ENCODE measurements at places on chromosomes 2 and 18.

GRCh38 chr2:200146501-200146900 is 160.0 kb upstream of the SPATS2L start:
- H3K36me3 ChIP-seq = no peaks in the 10 kb centered on the region
- H3K27ac ChIP-seq = no peak overlapping the region
- H3K27me3 ChIP-seq = peaks cover 4% of the 10 kb centered on the region
- no peak overlapping the region for H3K4me3 ChIP-seq
- no peaks in the 10 kb centered on the region for H3K4me1 ChIP-seq

DNA sequence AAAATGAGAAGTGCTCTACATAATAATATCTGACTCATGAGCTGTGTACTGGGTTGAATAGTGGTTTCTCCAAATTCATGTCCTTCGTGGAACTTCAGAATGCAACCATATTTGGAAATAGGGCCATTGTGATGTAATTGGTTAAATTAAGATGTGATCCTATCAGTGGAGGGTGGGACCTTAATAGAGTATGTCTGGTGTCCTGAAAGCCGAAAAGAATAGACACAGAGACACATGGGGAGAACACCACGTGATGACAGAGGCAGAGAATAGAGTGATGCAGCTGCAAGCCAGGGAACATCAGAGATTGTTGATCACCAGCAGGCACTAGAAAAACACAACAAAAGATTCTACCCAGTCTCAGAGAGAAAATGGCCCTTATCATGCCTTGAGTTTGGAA is 310.1 kb downstream of the EXOC6B start:
- H3K27me3 ChIP-seq = no peaks in the 10 kb centered on the region
- no peak overlapping the region for H3K4me3 ChIP-seq
- no peaks in the 10 kb centered on the region for H3K36me3 ChIP-seq
- H3K27ac ChIP-seq = no peak overlapping the region

DNA sequence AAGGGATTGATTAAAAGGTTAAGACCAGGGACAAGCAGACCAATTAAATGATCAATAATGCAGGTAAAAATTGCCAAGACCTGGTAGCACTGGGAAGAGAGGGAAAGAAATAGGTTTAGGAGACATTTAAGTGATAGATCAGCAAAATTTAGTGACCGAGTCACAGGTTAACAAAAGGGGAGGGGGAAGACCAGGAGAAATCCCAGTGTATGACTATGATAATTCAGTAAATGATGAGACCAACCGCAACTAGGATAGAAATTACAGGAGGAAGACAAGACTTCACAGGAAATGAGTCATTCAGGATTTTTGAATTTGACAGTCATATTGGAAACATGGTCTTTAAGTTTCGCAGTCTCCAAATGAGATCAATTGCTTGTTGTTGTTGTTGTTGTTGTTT is 62.9 kb downstream of the COBLL1 start:
- H3K27ac ChIP-seq = no peak overlapping the region
- no peak overlapping the region for H3K4me3 ChIP-seq
- H3K27me3 ChIP-seq = no peaks in the 10 kb centered on the region
- no peak for DNase-seq

DNA sequence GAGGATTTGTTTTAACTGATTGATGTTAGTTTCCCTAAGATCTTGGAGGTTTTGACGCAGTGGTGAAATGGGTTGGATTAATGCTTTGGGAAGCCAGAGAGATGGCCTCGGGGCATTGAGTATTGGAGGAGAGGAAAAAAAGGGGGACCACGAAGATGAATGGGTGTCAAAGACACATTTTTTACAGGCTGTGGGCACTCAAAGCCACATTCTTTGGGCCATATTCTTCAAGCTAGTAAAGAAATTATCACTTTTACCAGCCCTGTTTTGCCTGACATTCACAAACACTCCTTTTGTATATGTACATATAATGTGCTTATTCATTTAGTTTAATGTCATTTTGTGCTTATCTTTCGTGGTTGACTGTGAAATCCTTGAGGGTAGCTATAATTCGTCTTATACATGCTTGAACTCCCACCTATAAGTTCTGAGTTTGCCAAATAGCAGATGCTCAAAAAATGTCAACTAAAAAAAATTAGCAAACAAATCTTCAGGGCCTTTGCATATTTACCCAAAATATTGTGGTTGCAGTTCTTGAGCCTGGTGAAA is 146.3 kb downstream of the ARL6IP6 start:
- no peak overlapping the region for H3K4me3 ChIP-seq
- no peaks in the 10 kb centered on the region for H3K27me3 ChIP-seq
- no peak overlapping the region for H3K27ac ChIP-seq
- no peaks in the 10 kb centered on the region for H3K36me3 ChIP-seq
- DNase-seq = no peak
- H3K4me1 ChIP-seq = no peaks in the 10 kb centered on the region

DNA sequence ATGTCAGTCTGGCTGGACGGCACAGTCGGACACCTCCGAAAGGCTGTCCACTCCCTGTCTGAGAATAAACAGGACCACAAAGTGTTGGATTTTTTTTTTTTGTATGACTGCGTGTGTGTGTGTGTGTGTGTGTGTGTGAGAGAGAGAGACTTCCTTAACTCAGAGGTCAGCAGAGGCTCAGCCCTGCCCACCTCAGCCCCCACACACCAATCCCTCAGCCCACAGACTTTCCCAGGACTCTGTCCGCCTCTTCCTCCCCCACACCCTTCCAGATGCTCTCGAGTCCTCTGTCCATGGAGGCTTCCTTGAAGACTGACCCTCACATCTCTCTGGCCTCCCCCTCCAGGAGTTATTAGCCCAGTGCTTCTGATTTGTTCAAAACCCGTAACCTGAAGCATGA is 147.3 kb downstream of the BCL11A start:
- H3K4me3 ChIP-seq = no peak overlapping the region
- no peaks in the 10 kb centered on the region for H3K36me3 ChIP-seq
- peaks cover under 1% of the 10 kb centered on the region for H3K4me1 ChIP-seq
- no peak overlapping the region for H3K27ac ChIP-seq
- no peak for DNase-seq

GRCh38 chr2:101516823-101517690 is 42.1 kb upstream of the RFX8 start:
- peak; percentile 52 for DNase-seq
- peaks cover 42% of the 10 kb centered on the region for H3K4me1 ChIP-seq
- peak overlapping the region; percentile 18 for H3K27ac ChIP-seq

DNA sequence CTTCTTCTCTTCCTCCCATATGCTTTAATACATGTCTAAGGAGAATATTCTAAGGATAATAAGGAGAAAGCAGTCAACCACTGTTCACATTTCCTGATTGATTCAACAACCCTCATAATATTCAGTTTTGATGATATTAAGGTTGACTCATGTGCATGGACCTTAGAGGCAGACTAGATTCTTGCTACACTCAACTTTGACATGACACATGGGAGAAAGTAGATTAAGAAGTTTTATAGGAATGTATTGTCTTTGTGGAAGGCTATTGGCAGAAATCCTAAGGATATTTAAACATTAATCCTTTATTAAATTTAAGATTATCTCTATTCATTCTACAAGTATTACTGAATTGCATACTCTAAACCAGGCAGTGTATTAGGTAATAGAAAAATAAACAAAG is 309.1 kb upstream of the CYRIA start:
- no peak overlapping the region for H3K27ac ChIP-seq
- no peaks in the 10 kb centered on the region for H3K36me3 ChIP-seq
- H3K4me3 ChIP-seq = no peak overlapping the region
- no peaks in the 10 kb centered on the region for H3K27me3 ChIP-seq
- no peaks in the 10 kb centered on the region for H3K4me1 ChIP-seq

DNA sequence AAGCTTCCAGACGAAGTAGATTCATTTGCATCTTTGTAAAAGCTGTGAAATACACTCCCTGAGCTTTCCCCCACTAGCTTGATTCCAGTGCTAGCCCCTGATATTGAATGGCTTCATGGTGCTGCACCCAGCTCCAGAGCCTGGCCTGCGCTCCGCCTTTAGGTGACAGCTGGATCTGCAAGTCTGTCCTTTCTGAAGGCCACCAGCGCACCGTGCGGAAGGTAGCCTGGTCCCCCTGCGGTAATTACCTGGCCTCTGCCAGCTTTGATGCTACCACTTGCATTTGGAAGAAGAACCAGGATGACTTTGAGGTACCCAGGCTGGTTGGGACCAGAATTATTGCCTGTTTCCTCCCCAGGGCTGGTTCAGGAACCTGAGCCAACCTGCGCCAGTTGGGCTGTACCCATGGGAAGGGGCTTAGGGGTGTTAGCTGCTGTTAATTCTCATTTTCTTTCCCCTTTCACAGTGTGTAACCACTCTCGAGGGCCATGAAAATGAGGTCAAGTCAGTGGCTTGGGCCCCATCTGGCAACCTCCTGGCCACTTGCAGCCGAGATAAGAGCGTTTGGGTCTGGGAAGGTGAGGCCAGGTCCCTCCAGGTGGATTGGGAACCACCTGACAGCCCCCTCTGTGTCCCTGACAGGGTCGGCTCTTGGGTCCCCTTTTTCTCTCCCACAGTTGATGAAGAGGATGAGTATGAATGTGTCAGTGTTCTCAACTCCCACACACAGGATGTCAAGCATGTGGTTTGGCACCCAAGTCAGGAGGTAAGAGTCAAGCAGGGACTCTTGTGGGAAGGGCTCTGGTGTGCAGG is 1.3 kb downstream of the CIAO1 start:
- H3K27ac ChIP-seq = peak overlapping the region; percentile 83
- H3K36me3 ChIP-seq = peaks cover 43% of the 10 kb centered on the region
- H3K27me3 ChIP-seq = no peaks in the 10 kb centered on the region
- H3K4me3 ChIP-seq = peak overlapping the region; percentile 97
- DNase-seq = peak; percentile 73

GRCh38 chr2:63735931-63736330 is 105.8 kb upstream of the UGP2 start:
- H3K4me3 ChIP-seq = no peak overlapping the region
- H3K27me3 ChIP-seq = peaks cover 5% of the 10 kb centered on the region
- no peaks in the 10 kb centered on the region for H3K36me3 ChIP-seq
- no peak overlapping the region for H3K27ac ChIP-seq

Data from activated CD8-positive, alpha-beta T cell treated with anti-CD3 and anti-CD28 coated beads, Interleukin-2, amount 10 ng/mL, durations not matched to agents 7 days and 5 days (primary cell).